Small intestine (tissue), 16 donors: ENCODE measurements at places on chromosomes 3 and 15. TPM values are rescaled to one million over a fixed set of nuclear protein-coding genes. Genes with fewer than 3 reads are reported as not detected.

The CLDN16 gene
- not detected for polyA plus RNA-seq

The ROPN1 gene
- not detected for polyA plus RNA-seq

The DGKG gene
- 1.6 TPM for polyA plus RNA-seq

The SH2D7 gene
- 2.9 TPM for polyA plus RNA-seq

The MORC1 gene
- not detected for polyA plus RNA-seq

The ATP13A4 gene
- not detected for polyA plus RNA-seq

The CSPG4 gene
- 7.2 TPM for polyA plus RNA-seq

The CYP19A1 gene
- not detected for polyA plus RNA-seq

The GOLGA8S gene
- polyA plus RNA-seq, result 0.16 TPM

The FRMD5 gene
- 0.81 TPM for polyA plus RNA-seq

The LIPC gene
- polyA plus RNA-seq, result 2.0 TPM

The COL8A1 gene
- 0.27 TPM for polyA plus RNA-seq

The PRTG gene
- polyA plus RNA-seq, result not detected

The PLA2G4E gene
- 0.80 TPM for polyA plus RNA-seq

The SLC2A2 gene
- polyA plus RNA-seq, result 24.6 TPM

The PIGBOS1 gene
- polyA plus RNA-seq, result 22.8 TPM

The LMAN1L gene
- 0.46 TPM for polyA plus RNA-seq

The PTPN9 gene
- polyA plus RNA-seq, result 19.7 TPM

The CELSR3 gene
- polyA plus RNA-seq, result 0.45 TPM

The PCOLCE2 gene
- 6.1 TPM for polyA plus RNA-seq

The ATP13A5 gene
- not detected for polyA plus RNA-seq

The RAP2B gene
- 2.2 TPM for polyA plus RNA-seq

The NRROS gene
- 0.54 TPM for polyA plus RNA-seq

The CD200 gene
- polyA plus RNA-seq, result 9.6 TPM

The SLC9C1 gene
- polyA plus RNA-seq, result not detected

The BOC gene
- polyA plus RNA-seq, result 4.0 TPM

The TRAT1 gene
- not detected for polyA plus RNA-seq

The TMEM207 gene
- polyA plus RNA-seq, result 1.6 TPM
